AG09309 (cell line): ENCODE measurements at places on chromosomes 16 and 17.

DNA sequence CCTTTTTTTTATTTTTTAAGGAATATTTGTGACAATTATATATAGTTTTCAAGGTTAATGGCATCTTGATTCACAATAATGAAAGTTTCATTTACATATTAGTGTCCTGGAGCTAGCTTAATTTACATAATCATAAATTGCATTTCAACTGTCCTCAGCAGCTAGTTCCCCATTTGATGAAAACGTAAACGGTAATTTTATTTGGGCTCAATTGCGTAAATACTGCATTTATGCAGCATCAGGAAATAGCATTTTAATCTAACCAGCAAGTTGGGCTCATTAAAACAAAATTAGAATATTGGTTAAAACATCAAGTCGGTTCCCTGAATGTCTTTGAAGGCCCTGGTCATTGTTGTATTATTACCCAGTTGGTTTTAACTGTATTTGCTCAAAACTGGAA is 136.8 kb upstream of the CDH5 start:
- no peak for DNase-seq

- no peak for DNase-seq
These were observed 317.9 kb upstream of the RBFOX1 start for GRCh38 chr16:7014756-7015155.

- no peak for DNase-seq
These were observed 907 bp upstream of the ESRP2 start for GRCh38 chr16:68236826-68237242.

DNA sequence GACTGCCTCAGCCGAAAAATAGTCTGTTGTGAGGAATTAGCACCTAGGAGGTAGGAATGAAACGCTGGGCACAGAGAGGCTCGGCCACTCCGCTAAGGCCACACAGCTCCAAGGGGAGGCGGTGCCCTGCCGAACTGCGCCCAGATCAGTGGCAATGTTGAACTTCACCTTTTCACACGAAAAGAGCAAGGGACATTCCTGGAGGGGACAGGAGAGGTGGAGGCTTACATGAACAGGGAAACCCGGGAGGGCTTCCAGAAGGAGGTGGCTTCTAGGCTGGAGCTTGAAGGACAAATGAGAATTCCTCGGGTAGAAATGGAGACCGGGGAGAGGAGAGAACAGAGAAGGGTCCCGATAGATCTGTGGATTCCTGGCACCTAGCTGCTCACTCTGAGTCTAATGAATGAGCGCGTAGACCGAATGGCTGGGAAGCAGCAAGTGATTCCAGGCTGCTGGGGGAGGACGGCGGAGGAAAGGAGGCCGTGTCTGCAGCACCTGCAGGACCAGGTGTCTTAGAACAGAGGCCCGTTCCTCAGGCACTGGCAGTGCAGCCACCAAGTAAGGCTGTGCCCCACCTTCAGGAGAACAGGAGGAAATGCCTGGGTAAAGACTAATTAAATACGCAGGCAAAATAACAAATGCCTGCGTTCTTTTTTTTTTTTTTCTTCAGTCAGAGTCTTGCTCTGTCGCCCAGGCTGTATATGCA is 722 bp upstream of the SLC38A10 start:
- no peak for DNase-seq

DNA sequence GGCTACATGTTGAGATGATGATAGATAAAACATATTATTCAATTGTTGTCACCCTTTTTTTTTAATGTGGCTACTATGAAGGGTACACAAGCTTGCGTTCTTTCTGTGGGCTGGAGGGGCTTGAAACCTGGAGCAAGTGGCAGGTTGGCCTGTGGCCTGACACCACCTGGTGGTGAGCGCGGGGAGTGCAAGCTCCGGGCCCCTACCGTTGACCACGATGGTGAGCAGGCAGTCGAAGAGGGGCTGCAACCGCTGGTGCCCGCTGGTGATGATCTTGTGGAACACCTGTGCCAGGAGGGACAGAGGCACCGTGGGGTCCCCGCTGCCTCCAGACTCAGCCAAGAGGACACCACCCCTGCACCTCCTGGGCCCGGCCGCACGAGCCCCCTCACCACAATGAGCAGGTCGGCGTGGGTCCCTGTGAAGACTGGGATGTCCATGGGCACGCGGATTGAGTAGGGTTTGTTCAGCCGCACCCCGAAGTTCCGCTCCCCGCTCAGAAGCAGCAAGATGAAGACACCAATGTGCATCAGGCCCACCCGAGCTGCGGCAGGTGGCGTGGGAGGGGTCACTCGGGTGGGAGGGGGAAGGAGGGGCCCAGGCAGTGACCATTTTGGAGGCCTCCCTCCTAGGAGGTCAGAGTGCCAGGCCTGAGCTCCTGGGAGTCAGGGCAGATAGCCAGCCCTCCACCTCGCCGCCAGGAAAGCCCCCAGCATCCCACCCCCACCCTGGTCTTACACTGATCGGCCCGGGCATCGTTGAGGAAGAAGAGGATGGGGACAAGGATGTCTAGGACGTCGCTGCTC is 14.4 kb downstream of the HID1 start:
- no peak for DNase-seq

GRCh38 chr16:9151597-9151996 is 60.2 kb downstream of the HAPSTR1 start:
- DNase-seq = no peak

GRCh38 chr16:23826528-23827045 is 9.2 kb upstream of the PRKCB start:
- no peak for DNase-seq

GRCh38 chr16:11396241-11397048 is 51.2 kb downstream of the RMI2 start:
- DNase-seq = no peak

DNA sequence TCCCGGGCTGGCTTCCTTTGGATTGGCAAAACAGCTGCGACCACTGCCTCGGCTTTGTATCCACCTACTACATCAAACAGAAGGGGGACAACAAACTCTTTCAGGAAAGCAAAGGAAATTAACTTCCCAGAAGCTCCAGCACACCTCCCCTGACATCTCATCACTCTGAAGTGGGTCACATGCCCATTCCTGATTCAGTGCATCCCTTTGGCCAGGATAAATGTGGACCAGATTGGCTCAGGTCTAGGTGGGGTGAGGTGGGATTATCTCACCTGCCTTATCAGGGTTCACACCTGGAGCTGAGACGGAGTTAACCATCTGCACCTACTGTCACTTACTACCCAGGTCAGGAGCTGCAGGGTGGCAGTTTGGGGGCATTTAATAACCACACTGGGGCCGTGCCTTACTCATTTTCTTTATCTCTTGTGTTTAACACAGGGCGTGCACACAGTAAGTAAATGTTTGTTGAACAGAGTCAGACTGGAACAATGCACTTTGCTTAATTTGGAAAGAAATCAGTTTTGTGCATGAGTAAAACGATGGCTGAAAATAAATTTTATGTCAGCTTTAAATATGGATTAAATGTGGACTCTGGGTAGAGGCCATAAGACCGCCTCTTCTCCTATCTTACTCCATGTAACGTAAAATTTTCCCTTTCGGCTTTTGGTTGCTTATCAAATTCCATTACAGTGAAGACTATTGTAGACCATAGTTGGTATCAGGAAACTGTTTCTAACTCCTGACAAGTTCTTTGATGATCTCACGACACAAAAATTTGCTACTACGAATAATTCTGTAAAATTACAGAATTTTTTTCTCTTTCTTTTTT is 36.0 kb downstream of the IQCK start:
- peak; percentile 35 for DNase-seq

DNA sequence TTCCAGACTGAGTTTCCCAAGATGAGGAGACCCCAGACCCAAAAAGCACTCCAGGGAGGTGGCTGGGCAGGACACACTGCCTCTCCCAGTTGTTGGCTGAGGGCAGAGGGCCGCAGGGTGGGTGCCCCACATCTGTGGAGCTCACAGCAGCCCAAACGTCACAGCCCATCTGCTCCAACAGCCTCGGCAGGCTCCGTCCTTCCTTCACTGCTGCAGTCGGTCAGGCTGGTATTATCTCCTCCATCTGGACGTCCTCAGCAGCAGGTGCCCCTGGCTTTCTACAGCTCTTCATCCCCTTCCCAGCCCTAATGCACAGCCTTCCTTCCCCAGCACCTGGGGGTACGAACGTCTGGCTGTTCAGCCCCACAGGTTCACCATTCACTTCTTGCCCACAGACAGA is 55.2 kb downstream of the PRMT7 start:
- no peak for DNase-seq

DNA sequence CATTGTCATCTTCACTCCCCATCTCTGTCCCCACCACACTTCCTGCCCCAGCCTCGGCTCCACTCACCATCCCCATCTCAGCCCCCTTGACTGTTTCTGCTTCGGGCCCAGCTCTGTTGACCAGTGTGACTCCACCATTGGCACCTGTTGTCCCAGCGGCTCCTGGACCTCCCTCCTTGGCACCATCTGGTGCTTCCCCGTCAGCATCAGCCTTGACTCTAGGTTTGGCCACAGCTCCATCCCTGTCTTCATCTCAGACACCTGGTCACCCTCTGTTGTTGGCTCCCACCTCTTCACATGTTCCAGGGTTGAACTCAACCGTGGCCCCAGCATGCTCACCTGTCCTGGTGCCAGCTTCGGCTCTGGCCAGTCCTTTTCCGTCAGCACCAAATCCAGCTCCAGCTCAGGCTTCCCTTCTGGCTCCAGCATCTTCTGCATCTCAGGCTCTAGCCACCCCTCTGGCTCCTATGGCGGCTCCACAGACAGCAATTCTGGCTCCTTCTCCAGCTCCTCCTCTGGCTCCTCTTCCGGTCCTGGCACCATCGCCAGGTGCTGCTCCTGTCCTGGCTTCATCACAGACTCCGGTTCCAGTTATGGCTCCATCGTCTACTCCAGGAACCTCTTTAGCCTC is 24.4 kb upstream of the PHKG2 start:
- DNase-seq = no peak

- no peak for DNase-seq
These were observed 2.5 kb upstream of the CORO6 start for GRCh38 chr17:29625037-29625750.

GRCh38 chr17:81665205-81666091 is 957 bp downstream of the OXLD1 start:
- no peak for DNase-seq

GRCh38 chr17:79431175-79431574 is 179.7 kb downstream of the RBFOX3 start:
- DNase-seq = no peak

- DNase-seq = no peak
These were observed 101.8 kb downstream of the FTO start for GRCh38 chr16:53805752-53806151.

DNA sequence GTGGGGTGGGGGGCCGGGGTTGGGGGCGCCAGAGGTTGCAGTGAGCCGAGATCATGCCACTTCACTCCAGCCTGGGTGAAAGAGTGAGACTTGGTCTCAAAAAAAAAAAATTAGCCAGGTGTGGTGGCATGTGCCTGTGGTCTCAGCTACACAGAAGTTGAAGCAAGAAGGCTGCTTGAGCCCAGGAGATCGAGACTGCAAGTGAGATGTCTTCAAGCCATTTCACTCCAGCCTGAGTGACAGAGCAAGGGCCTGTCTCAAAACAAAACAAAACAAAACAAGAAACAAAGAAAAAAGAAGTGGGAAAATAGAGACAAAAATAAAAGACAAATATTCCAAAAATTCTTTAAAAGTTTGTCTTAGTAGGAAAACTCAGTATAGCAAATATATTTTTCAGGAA is 135.1 kb upstream of the CORO6 start:
- DNase-seq = no peak

GRCh38 chr16:87644186-87644585 is 41.9 kb downstream of the JPH3 start:
- DNase-seq = no peak

- no peak for DNase-seq
These were observed 67.7 kb upstream of the TANC2 start for GRCh38 chr17:62898239-62898864.

DNA sequence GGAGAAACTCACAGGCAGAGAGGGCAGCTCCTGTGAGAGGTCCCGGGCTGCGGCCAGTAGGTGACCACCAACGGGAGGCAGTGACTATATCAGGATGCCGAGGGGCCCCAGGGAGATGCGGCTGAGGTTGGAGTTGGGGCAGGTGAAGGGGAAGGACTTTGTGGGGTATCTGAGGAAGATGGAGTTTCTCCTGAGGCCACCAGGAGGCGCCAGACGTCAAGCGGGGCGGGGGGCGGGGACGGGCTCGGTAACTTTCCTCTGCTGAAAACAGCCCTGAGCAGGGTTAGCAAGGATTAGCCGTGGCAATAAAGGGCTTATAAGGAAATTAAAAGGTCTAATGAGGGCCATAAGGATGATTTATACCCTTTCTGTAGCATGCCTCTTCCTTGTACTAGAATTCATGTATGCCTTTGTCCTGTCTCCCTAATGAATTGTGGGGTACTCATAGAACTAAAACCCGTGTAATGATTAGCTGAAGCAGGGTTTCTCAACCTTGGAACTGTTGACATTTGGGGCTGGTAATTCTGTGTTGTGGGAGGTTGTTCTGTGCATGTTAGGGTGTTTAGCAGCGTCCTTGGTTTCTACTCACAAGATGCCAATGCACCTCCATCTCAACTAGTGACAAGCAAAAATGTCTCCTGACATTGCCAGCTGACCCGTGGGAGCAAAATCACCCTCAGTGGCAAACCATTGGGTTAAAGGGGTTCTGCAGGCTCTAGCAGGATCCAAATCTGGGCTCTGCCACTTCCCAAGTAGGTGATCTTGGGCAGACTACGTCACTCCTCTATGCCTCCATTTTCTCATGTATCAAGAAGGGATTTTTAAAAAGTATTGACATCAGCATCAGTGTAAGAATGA is 74.8 kb upstream of the GRIN2A start:
- no peak for DNase-seq

DNA sequence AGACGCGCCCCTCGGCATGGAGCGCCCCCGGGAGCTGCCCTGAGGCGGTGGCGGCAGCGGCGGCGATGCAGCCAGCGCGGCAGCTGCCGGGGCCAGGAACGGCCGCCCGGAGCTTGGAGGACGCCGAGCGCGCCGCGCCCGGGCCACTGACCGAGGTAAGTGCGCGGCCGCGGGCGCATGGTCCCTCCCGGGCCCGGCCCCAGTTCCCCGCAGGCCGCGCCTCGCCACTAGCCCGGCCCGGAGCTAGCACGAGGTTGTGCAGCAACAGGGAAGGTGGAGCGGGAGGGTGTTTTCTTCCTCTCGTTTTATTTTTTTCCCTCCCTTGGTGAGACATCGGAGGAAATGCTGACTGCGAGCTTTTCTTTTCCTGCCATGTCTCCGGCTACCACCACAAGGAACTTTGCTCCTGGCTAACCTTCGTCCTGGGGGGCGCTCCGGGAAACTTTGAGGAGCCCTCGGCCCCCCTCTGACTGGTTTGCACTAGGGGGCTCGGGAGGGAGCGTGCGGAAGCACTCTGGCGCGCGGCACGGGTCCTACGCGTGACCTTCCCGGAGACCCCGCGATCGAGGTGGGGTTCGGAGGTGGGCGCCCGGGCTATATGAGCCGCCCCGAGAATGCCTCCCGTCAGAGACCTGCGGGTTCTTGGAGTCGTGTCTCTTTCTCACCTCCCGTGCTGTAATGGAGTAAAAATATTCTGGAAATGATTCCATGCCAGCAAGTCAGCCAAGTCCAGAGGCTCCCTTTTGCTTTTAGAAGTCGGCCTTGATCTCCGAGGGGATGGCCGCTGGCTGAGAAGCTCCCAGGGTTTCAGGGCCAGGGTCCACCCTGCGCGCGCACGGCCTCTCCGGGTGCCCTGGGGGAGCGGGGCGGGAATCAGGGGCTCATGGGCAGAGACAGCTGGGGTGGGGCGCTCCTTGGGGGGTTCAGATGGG is 868 bp downstream of the KCNJ12 start:
- DNase-seq = no peak
